ENCODE measurements at places on chromosomes 12 and 14.

DNA sequence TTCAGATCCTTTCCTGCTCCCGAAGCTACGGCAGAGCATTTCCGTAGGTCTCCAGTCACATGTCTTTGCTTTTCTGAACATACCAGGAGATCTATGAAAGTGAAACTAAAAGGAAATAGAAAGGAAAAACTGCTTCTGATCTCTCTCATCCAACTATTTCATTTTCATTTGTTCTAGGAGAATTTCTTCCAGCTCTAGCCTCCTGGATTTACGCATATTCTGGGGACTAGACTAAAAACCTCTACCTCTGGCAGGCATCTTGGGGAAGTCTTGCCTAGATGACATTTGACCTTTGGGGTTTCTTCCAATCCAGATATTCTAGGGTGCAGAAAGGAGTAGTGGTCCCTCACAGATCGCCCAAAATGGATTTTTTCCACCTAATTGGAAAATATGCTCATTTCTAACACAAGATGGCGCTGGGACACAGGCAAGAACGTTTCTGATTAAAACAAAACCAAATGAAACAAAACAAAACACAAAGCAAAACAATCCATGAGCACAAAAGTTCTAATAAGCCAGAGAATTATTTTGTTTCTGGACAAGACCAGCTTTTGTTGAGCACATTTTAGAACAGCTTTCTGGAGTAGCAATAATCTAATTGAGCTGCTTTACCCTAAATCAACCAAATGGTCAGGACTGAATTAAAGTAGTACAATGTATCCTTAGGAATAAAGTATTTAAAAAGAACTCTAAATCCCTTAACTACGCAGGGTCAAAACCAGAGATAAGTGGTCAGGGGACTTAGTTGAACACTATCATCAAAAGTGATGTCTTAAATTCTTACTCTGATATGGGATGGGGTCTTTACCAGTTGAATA lies 12.3 kb upstream of the PARP11 start:
- DNase-seq, result peak; percentile 58

DNA sequence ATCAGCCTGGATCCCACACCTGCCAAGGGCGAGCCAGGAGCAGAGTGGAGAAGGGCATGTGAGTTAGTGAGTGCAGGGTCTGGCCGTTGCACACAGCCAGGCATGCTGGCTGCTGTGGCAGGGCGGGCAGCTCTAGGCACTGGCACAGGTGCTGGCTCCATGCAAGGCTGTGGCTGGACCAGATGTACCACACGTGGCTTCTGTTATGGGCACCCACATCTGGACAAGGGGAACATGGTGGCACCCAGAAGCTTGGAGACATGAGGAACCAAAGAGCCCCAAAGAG lies 20.1 kb downstream of the SERPINA3 start:
- no peak for DNase-seq

- DNase-seq, result no peak
Measured at GRCh38 chr12:86421333-86421732, 165.1 kb upstream of the MGAT4C start.

DNA sequence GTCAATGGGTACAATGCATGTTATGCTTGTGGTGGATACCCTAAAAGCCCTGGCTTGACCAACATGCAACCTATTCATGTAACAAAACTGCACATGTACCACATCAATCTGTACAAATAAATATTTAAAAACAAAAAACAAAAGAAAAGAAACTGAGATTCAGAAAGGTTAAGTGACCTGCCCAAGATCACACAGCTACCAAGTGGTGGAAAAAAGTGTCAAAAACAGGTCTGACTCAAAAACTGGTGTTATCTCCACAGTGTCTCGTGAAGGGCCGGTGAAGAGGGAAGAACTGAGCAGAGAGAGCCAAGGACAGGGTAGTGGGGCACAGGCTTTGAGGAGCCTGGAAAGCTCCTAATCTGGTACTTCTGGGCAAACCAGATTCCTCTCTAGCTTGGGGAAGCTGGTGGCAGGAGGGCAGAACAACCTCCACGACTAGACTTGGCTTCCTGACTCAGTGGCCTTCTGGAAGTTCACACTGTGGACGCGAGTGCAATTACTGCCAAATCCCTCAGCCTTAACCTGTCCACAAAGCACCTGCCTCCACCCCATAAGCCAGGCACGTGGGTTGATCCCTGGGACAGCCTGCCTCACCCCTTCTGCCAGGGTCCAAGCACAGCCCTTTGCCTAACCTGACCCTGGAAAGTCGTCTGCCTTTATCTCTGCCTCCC lies 15.6 kb downstream of the ZBTB39 start:
- no peak for DNase-seq

GRCh38 chr14:82837611-82838140 lies 1304.0 kb upstream of the SEL1L start:
- no peak for DNase-seq

GRCh38 chr12:24900196-24900595 lies 48.7 kb downstream of the BCAT1 start:
- DNase-seq, result no peak

- DNase-seq, result peak; percentile 18
Measured at GRCh38 chr12:45509187-45509586, 220.3 kb upstream of the ARID2 start.

DNA sequence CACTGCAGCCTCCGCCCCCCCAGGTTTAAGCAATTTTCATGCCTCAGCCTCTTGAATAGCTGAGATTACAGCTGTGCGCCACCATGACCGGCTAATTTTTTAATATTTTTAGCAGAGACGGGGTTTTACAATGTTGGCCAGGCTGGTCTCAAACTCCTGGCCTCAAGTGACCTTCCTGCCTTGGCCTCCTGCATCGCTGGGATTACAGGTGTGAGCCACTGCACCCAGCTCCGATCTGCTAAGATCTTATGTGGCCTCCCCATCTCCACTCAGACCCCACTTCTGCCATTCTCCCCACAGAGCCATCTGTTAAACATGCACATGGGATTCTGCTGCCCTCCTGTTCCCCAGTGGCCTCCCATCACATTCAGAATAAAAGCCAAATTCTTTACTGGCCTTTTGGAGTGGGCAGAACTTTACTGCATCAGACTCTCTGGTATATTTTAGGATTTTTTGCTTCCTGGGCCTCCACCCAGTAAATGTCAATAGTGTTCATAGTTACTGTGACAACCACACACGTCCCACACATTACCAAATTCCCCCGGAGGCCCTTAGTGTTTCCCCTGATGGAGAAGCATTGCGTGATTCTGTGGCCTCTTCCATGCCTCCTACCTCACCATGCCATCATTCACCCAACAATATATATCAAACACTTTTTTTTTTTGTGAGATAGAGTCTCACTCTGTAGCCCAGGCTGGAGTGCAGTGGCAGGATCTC lies 96.3 kb downstream of the PTPN11 start:
- DNase-seq, result no peak

- DNase-seq, result no peak
Measured at GRCh38 chr14:35921745-35922144, 95.6 kb downstream of the BRMS1L start.

DNA sequence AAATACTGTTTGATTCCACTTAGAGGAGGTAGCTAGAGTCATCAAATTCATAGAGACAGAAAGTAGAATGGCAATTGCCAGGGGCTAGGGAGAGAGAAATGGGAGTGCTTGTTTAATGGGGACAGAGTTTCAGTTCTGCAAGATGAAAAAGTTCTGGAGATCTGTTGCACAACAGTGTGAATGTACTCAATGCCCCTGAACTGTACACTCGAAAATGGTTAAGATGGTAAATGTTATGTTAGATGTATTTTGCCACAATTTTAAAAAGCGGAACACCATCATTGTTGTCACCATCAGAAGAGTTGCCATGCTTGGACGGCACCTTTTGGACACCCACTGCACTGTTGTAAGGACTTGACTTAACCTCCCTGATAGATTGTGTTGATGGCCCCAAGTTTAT lies 106.9 kb downstream of the SCARB1 start:
- DNase-seq, result no peak

DNA sequence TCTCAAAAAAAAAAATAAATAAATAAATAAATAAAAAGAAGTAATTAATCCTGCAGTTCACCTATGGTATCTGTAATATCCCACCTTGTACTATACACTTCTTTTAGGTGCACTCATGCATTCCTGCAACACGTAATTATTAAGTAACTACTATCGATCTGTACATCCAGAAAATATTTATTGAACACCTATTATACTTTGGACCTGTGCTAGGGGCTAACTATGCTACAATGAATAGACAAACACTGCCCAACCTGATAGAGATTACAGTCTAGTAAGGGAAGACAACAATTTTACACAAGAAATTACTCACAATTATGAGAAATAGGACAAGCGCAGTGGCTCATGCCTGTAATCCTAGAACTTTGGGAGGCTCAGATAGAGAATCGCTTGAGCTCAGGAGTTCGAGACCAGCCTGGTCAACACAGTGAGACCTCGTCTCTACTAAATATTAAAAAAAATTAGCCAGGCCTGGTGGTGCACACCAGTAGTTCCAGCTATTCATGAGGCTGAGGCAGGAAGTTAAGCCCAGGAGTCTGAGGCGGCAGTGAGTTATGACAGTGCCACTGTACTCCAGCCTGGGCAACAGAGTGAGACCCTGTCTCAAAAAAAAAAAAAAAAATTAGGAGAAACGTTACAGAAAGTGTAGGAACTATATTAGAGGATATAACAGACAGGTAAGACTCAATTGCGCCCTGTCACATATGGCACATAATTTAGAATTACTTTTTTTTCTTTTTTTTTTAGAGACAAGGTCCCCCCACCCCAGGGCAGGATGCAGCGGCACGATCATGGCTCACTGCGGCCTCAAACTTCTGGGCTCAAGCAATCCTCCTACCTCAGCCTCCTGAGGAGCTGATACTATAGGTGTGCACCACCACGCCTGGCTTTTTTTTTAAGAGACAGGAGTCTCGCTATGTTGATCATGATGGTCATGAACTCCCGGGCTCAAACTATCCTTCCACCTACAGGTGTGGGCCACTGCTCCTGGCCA lies 1.2 kb downstream of the NRDE2 start:
- no peak for DNase-seq

DNA sequence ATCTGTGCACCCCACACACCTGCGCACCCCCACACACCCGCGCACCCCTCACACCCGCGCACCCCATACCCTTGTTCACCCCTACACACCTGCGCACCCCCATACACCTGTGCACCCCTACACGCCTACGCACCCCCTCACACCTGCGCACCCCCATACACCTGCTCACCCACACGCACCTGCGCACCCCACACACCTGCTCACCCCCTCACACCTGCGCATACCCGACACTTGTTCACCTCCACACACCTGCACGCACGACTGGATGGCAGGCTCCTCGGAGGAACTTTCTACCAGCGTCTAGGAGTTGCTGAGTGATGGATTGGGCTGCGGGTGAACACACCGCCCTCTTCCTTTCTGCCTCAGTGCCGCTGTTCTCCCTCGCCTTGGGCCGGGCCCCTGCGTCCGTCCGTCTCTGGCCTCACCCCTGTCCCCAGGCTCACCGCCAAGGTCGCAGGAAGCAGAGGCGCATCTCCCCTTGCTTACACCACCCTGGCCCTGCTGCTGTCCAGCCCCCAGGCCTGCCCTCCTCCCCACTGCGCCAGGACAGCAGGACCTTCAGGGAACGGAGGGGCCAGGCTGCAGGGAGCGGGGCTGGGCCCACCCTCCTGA lies 20.7 kb upstream of the TMEM106C start:
- no peak for DNase-seq

GRCh38 chr14:26138764-26139445 lies 458.9 kb downstream of the NOVA1 start:
- no peak for DNase-seq

- no peak for DNase-seq
Measured at GRCh38 chr12:132106921-132107320, 37.2 kb downstream of the DDX51 start.

DNA sequence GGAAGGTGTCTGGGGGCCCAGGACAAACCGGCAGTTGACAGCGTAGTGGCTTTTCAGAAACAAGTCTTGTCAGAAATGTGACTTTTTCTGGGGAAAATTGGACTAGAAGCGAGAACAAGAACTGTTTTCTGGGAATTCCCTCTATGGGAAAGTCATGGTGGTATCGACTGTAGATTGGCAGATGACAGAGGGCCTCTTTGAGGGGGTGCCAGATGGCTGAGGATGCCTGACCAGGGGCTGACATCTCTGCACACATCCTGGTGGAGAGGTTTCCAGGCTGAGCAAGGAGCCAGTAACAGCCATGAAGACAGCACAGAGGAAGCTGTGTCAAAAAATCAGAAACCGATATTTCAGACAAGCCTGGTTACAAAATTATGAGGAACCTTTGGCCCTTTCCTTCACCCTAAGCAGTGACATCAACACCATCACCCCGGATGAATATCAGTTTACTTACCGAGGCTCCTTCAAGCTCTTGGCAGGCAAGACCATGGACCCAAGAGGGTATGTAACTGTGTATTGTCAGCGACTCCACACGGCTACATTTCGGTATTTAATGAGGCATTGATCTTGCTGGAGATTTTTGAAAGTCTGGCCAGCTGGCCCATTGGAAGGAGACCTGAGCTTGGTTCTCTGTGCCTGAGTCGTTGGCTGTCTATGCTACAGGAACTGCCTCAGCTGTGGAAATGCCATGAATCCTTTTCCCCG lies 1525.3 kb upstream of the TMEM132C start:
- DNase-seq, result no peak

- no peak for DNase-seq
Measured at GRCh38 chr12:27469176-27469736, 22.7 kb downstream of the SMCO2 start.

- DNase-seq, result no peak
Measured at GRCh38 chr14:68894123-68894522, 85.0 kb downstream of the ACTN1 start.

DNA sequence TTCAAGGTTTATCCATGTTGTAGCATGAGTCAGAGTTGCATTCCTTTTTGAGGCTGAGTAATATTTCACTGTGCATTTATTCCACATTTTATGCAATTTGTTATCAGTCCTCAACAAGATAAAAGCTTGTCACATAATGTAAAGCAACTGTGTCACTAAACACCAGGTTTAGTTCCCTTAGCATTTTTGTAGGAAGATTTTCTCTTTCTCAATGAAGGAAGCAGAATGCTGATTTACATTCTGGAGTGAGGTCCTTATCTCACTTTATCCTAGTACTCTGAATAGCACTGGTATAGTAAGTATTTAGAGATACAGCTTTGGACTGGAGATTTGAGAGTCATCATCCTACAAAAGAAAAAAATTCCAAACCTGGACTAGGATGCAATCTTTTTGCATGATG lies 9.8 kb upstream of the EXD2 start:
- DNase-seq, result no peak

DNA sequence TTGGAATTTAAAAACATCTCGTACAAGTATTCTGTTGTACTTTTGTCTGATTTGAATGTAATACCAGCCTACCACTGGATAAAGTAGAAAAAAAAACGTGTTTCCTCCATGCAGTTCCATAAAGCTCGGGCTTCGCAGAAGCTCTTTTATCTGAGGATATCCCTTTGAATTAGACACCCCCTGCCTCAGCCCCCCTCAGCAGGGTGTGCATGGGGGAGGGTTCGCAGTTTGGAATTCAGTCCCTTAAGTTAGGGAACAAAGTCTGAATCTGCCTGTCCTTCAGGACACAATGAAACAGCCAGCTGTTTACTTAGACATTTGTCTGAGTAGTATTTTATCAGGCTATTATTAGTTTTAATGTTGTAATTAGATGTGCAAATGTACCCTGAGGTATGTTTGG lies 234.0 kb upstream of the CAND1 start:
- no peak for DNase-seq

- peak; percentile 26 for DNase-seq
Measured at GRCh38 chr14:95291859-95292542, 27.7 kb downstream of the CLMN start.

Data from activated naive CD4-positive, alpha-beta T cell treated with anti-CD3 and anti-CD28 coated beads for 36 hours (primary cell).